ENCODE measurements at places on chromosomes 11 and 22.

DNA sequence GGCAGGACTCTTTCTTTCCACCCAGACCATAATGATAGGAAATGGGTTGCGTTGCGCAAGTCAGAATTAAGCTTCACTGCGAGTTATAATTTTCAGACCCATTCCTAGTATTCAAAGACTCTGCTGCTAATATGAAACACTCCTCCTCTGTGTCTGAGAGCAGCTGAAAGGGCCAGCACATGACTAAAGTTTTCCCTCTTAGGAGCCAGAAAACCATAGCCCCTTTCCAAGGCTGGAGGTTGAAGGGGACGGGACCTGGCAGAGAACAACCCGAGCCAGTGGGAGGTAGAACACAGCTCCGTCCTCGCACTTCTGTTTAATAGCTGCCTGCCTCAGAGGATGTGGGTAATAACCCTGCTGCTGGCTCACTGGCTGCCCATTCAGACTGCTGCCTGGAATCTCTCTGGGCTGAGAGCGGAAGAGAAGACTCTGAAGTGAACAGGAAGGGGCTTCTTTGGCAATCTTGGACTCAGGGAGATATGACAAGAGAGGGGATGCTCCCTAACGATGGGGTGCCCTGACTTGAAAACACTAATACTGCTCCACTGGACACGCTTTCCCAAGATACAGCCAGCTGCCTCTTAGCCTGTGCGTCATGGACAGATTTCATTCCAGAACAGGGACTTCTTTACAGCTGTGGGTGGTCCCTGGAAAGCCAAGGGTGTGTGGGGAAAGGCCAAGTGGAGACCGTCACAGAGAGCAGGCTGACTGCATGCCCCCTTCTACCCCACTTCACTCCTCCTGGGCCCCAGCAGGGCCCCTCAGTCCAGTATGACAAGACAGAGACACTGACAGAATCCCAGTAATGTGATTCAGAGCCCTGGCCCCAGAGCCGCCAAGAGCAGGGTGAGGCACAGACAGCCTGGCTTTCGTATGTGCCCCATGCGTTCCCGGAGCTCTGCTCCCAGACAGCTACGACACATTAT lies 156.9 kb downstream of the FEZ1 start:
- no peak for DNase-seq

GRCh38 chr11:88103337-88104206 lies 71.7 kb downstream of the RAB38 start:
- no peak for DNase-seq

GRCh38 chr11:60280412-60280811 lies at the start of gene MS4A4A:
TSS of gene MS4A4A (plus strand) at chr11:60280666. CDS start at chr11:60280676, 10 bp downstream.
- DNase-seq: no peak

GRCh38 chr11:9953994-9954626 lies 290.2 kb downstream of the SWAP70 start:
- DNase-seq: no peak

DNA sequence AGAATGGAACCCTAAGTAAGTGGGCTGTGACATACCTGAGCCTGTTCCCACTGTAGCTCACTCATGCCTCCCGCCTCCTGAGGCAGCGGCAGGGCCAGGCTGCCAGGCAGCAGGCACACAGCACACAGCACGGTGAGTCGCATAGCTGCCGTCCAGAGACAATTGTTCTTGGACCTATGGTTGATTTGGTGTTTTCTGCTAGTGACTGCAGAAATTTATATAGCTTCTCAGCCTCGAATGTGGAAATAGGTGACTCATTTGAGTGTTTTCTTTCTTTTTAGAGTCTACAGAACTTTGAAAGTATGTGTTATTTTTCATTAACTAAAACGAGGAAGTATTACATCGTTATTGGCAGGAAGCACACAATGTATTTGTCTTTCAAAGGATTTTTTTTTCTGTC lies at the start of gene MMP7:
Gene MMP7 (minus strand): TSS at position 190 of the 400 bp plus-strand sequence. CDS start 47 bp downstream, at position 143.
- DNase-seq: no peak

GRCh38 chr11:83026229-83026628 lies 45.5 kb downstream of the RAB30 start:
- DNase-seq: no peak

DNA sequence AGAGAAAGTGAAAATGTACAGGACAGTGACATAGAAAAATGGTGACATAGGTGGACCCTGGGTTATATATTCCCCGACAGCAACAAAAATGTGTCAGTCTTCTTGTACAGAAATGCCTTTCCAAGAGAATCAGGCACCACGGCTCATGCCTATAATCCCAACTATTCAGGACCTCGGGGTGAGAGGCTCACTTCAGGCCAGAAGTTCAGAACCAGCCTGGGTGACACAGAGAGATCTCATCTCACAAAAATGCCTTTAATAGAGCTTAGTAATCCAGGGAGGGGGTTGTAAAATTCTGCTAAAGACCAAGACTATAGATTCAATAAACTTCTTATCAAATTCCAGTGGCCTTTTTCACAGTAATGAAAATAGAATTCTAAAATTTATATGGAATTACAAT lies 10.7 kb downstream of the ZNF195 start:
- no peak for DNase-seq

GRCh38 chr11:63560506-63561180 lies 2.5 kb downstream of the PLAAT2 start:
- no peak for DNase-seq

DNA sequence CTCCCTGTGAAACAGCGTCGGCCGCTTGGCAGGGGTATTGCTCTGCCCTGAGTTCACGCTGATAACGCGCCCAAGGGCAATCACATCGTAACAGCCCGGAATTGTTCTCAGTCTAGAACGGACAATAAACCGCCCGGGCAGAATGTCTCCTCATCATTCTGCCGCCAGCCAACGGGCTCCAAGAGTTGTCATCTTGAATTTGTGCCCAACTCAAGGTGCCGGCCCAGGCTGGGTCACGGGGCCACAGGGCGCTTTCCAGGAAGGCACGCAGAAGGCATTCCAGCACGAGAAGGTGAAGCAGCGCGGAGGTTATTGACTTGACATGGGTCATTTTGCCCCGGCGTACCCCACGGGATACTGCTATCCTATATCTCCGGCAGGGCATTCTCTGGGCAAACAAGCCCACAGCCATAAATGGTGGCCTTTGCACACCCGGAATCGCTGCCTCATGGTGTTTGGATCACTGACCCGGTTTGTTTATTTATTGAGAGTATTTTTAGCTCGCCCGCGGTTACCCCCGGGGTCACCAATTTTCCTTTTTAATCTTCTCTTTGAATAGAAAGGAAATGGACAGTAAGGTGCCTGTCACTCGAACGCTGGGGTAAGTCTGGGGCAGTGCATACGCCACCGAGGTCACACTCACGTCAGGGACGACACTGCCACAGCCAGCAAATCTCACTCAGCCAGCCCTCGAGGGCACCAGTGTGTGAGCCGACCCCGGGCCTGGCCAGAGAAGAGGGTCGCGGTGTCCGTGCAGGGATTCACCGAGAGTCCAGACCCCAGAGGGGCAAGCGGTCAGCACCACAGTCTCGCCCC lies 72.4 kb upstream of the FGF3 start:
- no peak for DNase-seq

GRCh38 chr11:120001178-120002090 lies 136.5 kb downstream of the TRIM29 start:
- no peak for DNase-seq

- DNase-seq: no peak
Measured at GRCh38 chr11:83990160-83990733, 704.1 kb upstream of the CCDC90B start.

DNA sequence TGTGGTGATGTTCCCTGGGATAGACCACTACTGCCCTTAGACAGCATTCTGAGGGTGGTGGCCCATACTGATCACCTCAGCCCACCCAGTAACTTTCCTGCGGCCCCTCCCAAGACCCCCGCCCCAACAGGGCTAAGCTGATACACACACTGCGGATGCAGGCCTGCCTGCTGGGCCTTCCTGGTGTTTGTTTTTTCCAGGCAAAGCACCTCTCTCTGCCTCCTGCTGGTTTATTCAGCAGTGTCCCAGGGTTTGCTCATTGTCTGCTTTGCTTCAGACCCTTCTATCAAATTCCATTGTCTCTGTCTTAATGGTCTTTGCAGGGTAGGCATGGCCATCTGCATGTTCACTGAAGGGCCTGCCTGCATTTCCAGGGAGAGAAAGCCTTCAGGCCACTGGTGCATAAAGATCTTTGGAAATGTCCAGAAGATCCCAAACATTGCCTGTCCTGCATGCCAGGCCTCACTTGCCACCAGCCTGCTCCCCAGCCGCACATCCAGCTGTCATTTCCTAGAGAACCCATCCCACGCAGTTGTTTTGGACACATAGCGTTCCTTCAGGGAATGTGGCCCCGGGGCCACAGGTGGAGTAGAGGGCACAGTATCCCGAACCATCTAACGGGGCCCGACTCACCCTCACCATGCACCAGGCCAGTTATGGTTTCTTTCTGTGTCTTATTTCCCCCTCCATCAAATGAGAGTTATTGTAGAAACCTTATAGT lies 50.2 kb downstream of the BCR start:
- DNase-seq: no peak

GRCh38 chr11:17548444-17548843 lies 1.4 kb downstream of the OTOG start:
- DNase-seq: no peak

DNA sequence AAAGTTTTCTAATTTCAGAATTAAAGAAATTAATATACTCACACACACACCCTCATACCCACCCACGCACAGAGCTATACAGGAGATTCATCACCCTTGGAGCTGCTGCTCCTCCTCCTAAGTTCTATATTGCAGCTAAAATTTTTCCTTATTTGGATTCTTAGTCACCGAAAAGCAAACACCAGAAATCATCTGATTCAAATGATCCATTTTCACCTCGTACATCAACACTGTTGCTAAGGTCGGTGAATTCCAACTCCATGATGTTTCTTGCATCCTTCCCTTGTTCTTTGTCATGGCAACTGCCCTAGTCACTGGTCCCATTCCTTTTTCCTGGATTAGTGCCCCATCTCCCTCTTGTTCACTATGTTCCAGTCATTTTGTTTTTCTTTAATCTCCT lies 286.2 kb downstream of the GRM5 start:
- no peak for DNase-seq

DNA sequence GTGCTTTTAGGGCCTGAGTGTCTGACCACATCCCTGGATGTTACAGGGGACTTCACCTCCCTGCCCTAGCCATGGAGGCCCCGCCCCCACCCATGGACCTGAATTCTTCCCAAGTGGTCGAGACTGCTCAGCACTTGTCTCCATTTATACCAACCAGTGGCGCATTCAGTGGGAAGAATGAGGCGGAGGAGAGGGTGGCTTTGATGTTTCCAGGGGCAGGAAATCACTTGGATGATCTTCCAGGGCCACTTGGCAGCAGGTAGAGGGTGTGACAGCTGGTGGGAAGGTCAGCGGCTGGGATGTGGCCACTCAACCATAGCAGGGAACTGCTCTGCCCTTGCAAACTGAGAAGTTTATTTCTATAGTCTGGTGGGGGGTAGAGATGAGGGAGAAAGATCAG lies 155.1 kb upstream of the BLID start:
- no peak for DNase-seq

DNA sequence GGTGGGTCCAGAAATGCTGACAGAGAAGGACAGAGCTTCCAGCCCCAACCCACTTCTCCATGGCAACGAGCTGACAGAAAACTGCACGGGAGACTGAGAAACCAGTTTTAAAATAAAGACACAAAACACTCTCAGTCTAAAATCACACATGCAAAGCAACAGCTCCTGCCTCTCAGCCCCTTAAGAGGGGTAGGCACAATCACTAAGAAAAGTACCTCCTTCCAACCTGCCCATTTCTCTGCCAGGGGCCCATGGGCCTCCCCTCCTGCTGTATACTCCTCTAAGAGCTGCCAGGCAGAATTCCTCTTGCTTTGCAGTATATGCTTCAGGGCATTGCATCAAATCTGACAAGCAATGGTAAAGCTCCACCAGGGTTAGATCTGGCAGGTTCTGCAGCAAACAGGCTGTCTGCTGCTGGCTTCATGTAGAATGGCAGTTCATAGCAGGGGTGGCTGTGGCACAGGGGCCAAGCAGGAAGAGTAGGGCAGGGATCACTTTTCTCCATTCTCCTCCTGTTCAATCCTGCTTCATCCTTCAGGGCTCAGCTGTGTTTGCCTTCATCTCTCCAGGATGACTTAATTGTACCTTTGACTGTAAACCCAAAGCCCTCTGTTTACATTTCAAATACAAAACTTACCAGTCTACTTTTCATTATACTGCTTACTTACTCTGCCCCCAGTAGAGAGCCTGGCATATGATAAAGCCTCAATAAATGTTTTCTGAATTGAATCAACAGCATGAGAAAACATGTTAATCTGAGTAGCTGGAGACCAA lies 77.7 kb downstream of the KCNC1 start:
- DNase-seq: no peak

DNA sequence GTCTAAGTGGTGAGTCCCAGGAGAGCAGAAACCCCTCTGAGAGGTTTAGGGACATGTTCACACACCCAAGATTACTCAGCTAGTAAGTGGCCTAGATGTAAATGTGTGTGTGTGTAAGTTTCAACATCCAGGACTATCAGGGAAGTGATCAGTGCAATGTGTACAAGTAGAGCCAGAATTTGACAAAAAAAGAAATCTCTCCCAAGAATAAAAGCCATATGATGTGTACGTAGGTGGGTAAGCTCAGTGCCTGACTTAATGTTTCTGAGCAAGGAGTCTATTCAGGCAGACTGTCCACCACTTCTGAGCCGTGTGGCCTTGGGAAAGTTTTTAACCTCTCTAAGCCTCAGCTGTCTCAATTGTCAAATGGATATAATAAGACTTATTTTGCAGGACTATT lies 133.8 kb upstream of the NAV2 start:
- no peak for DNase-seq

- no peak for DNase-seq
Measured at GRCh38 chr11:35553831-35554230, 28.4 kb upstream of the PAMR1 start.

- no peak for DNase-seq
Measured at GRCh38 chr11:64765291-64765850, 5.6 kb upstream of the PYGM start.

GRCh38 chr11:133506023-133506422 lies 26.3 kb downstream of the OPCML start:
- DNase-seq: no peak

Data from left renal pelvis (tissue), 4 donors.